ENCODE measurements at places on chromosomes 5 and 9.

DNA sequence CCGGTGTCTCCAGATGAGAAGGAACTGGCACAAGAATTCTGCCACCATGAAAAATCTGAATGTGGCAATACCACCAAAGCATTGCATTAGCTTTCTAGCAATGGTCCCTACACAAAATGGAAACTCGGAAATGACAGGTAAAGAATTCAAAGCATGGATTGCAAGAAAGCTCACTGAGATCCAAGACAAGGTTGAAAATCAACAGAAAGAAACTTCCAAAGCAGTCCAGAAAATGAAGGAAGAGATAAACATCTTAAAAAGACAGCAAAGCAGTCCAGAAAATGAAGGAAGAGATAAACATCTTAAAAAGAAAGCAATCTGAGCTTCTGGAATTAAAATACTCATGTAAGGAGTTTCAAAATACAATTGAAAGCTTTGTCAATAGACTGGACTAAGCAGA, 16.8 kb upstream of the GRXCR2 start:
- no peak for DNase-seq

DNA sequence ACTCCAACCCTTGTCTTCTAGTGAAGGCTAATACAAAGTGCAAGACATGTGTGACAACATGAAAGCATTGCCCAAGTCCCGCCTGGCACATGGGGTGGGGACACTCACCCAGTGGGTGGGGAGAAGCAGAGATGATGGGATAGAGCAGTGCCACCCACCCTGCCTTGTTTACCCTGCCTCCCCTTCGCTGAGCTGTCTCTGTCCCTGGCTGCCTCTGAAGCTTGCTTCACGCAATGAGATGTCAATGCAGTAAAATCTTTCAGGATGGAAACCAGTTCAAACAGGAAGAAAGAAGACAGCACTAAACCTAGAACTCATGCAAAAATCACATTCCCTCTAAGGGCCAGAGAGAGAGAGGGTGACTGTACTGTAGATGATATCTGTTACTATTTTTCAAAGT, 148.0 kb downstream of the INSYN2B start:
- DNase-seq, result no peak

- peak; percentile 49 for DNase-seq
Measured at GRCh38 chr5:151258201-151258611, 5.2 kb downstream of the GM2A start.

DNA sequence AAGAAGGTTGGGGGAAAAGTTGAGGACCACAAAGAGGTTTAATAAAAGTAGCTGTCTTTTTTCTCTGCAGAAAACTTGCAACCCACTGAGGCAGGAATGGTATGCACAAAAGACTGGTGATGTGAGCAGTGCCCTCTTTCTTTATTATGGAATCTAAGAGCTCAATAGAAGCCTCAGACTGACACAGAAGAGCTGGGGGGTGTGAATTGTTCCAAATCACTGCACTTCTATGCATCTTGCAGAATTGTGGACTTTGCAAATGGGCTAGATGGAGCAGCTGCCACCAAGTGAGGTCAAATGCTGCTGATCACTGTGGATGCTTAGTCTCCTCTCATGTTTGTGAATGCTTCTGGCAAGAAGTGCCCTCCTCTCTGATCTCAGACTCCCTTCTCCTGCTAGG, 227.1 kb downstream of the ZSWIM6 start:
- no peak for DNase-seq

GRCh38 chr9:88938189-88938588, 53.1 kb upstream of the S1PR3 start:
- DNase-seq, result no peak

DNA sequence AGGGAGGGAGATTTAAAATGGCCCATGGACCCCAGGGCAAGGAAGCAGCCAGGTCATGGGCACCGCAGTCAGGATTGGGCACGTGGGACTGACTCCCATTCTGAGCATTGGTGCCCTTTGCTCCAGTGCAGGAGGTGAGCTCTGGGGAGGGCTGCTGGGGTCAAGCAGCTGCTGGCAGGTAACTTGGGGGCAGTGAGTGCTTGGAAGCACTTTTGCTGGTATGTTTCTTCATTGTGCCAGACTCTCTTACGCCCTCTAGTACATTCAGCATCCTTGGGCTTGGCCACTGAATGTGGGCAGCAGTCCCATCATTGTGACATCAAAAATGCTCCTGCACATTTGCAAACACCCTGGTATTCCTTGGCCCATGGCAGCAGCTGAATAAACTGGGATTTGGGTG, 32.7 kb downstream of the PRRC2B start:
- DNase-seq, result no peak

Measured in suprapubic skin (tissue), 4 donors.